ENCODE measurements at places on chromosomes 5 and 9.

GRCh38 chr5:78816143-78816765 is 167.7 kb upstream of the LHFPL2 start:
- DNase-seq = no peak

- no peak for DNase-seq
These were observed 16.5 kb upstream of the TMED9 start for GRCh38 chr5:177575488-177575887.

- no peak for DNase-seq
These were observed 32.1 kb downstream of the PRUNE2 start for GRCh38 chr9:76873821-76874220.

DNA sequence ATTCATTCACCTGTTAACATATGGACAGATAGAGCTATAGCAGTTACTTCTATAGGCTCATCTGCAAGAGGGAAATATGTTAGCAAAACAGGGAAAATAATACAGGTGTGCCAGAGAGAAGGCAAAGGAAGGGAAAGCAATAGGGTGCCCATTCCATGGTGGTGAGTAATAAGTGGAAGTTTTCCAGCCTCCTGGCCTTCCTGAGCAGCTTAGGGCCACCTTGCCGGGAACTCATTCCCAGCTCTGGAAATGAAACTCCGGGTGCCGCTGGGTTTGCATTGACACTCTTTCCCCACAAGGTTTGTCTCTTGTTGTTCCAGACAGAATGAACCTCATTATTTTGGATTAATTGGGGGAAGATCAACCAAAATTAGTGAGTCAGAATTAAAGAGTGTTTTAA is 58.4 kb downstream of the SLC1A3 start:
- DNase-seq = peak; percentile 74

- DNase-seq = peak; percentile 55
These were observed 156.0 kb upstream of the MAST4 start for GRCh38 chr5:66440202-66440680.

Data from urothelium cell line (cell line).